NCI-H82 (cell line): ENCODE measurements at places on chromosomes 6 and 20.

- no peak for DNase-seq
Measured at GRCh38 chr6:37916675-37917074, 97.1 kb downstream of the ZFAND3 start.

GRCh38 chr6:134822920-134823709, 126.8 kb downstream of the ALDH8A1 start:
- DNase-seq, result peak; percentile 95

- no peak for DNase-seq
Measured at GRCh38 chr6:42507901-42508300, 55.9 kb upstream of the UBR2 start.

- no peak for DNase-seq
Measured at GRCh38 chr6:113512576-113512975, 344.6 kb upstream of the MARCKS start.

GRCh38 chr6:8930009-8930408, 494.7 kb upstream of the SLC35B3 start:
- DNase-seq, result no peak

- DNase-seq, result no peak
Measured at GRCh38 chr20:15359056-15359455, 1021.6 kb upstream of the FLRT3 start.

DNA sequence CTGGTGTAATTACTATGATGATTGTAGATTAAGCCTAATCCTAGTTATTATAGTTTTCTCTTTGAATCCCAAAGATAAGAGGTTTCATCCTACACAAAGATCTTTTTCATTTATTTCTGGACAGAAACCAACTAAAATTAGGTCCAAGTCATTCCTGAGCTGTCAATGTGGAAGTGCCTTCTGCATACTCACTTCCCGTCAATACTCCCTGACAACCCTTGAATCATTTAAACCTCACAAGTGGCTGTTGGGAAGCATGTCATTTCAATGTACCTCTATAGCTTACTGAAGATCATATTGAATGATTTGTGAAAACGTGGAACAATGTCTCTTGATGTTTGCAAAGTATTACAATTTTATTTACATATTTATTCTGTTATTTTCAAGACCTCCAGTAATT, 274.1 kb downstream of the HACE1 start:
- DNase-seq, result no peak

- DNase-seq, result peak; percentile 51
Measured at GRCh38 chr6:105272786-105273185, 93.0 kb upstream of the POPDC3 start.

GRCh38 chr20:34129518-34130162, 17.6 kb upstream of the EIF2S2 start:
- peak; percentile 92 for DNase-seq

DNA sequence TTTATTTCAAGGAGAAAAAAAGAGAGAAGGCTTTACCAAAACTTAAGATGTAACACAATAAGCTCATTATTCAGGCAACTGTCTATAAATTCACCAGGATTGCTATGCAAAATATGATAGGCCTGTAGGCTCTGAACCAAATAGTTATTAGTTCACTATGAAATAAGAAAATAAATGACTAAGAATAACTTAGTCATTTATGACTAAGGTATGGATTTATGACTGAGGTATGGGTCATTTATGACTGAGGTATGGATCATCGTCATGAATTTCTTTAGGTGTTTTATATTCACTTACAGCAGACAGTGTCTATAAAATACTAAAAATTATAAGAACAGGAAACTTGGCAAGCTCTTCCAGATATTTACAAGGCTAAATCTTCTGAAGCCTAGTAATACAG, 52.1 kb upstream of the SNX9 start:
- DNase-seq, result no peak

DNA sequence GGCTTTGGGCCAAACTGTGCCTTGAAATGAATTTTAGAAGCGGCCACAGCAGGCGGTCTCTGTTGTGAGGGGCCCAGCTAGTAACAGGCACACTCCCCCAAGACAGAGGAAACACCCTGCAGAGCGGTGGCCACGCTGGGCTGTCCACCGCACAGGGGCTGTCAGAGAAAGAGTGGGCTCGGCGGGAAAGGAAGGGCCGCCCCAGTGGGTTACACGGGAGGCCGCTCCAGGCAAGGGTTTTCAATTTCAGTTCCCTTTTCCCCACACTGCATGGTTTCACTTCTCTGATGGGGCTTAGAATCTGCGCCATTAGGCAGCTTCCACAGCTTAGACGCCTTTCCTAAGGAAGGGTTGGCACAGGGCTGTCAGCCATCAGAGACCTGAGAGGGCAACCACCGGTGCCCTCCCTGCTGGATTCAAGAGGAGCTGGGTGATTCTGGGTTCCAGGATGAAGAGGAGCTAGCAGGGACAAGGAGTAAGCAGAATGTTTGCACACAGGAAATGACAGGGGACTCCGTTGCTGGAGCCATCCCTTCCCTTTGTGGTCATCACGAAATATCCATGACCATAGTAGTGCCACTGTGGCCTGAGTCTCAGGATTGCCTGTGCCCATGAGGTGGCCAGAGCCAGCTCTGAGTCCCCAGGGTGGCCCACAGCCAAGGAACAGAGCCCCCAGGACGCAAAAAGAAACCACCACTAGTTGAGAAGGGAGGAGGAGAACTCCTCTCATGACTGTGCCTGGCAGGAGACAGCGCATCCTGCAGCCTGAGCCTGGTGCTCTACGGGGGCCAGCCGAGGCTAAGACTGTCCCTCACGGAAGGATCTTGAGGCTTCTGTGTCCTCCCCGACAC, 282.7 kb downstream of the NRN1 start:
- DNase-seq, result no peak

GRCh38 chr6:82385102-82385501, 21.5 kb downstream of the TPBG start:
- DNase-seq, result no peak

GRCh38 chr20:4025679-4026078, 10.3 kb upstream of the RNF24 start:
- no peak for DNase-seq

DNA sequence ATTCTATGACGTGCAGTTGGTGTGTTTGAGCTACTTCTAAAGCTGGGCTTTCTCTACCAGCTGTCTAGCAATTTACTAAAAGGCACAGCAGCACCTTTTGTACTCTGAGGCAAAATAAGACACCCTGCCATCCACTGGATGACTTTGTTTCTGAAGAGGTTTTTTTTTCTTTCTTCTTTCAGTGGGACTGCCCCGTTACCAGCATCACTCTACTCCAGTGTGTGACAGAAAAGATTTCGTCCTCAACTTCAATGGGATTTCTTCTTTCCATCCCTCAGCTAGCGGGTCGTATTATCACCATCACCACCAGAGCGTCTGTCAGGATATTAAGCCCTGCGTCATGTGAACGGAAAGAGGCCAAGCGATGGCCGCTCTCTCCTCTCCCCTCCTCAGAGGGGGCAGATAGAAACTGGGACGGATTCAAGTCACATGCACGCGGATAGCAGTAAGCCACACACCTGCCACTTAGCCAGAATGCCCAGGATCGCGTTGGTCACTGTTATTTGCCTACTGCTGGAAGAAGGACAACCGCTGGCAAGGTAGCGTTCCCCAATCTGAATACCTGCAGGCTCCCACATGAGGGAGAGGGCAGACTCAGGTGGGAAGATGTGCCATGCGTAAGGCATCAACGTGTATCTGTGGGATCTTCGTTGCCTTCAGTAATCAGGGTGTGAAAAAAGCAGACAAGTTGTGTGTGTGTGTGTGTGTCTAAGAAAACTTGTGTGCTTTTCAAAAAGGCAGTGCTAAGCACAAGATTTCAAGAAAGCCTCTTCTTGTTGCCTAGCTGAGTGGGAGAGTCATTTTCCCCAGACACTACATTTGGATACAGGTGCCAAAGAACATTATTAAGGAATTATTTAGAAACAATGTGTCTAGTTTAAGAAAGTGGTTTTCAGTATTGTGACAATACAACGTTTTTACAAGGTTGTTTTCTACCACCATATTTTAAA, 5.4 kb downstream of the FOXF2 start:
- DNase-seq, result peak; percentile 45

- DNase-seq, result no peak
Measured at GRCh38 chr20:43722153-43722505, 4.7 kb downstream of the GTSF1L start.

DNA sequence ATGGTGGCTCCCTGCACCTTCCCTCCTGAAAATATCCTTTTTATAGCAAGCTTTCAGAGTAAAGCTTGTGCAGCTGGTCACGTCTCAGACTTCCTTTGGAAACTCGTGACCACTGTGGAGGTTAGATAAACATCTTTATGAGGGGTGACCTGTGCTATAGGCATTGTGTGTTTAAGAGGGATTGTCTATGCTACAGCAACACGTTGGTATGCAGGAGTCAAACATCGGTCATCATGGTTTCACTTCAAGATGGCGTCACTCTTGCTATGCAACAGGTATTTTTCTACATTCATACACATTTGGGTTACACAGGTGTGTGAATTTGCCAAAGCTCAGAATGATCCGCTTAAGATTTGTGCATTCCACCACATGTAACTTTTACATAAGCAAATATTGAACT, 14.6 kb upstream of the BLCAP start:
- DNase-seq, result no peak

GRCh38 chr6:52590152-52590891, 13.5 kb upstream of the TRAM2 start:
- peak; percentile 27 for DNase-seq

DNA sequence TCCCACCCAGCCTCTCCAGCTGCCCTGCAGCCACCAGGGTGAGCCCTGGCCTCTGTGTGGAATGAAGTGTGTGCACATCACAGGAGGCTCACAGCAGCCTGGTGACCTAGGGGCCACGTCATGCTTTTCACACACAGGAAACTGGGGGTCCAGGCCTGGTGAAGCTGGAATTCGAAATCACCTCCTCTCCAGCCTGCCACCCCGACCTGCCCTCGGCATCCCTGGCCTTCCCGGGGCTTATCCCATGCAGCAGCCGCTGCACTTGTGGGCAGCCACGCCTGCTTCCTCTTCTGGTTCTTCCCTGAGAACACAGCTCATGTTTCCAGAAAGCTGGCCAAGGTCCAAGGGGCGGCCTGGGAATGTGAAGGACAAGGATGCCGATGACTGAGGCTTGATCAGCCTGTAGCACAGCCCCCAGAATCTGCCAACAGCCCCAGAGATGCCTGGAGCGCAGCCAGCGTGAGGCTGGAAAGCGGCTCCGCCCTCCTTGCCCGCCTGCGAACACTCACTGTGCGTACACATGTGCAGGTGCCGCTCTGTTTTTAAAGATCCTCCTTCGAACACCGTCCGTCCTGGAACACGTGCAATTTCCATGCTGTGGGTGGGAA, 4.2 kb upstream of the NTSR1 start:
- peak; percentile 37 for DNase-seq

GRCh38 chr6:125640441-125641150, 108.8 kb upstream of the HEY2 start:
- DNase-seq, result no peak
